NCI-H1694 (cell line): ENCODE measurements at places on chromosomes 16 and 17.

- DNase-seq = no peak
Measured at GRCh38 chr17:47120521-47121095, 68.5 kb downstream of the CDC27 start.

GRCh38 chr16:84597931-84598351 is 19.9 kb downstream of the COTL1 start:
- DNase-seq = no peak

- no peak for DNase-seq
Measured at GRCh38 chr16:22813223-22813947, 577 bp upstream of the HS3ST2 start.

DNA sequence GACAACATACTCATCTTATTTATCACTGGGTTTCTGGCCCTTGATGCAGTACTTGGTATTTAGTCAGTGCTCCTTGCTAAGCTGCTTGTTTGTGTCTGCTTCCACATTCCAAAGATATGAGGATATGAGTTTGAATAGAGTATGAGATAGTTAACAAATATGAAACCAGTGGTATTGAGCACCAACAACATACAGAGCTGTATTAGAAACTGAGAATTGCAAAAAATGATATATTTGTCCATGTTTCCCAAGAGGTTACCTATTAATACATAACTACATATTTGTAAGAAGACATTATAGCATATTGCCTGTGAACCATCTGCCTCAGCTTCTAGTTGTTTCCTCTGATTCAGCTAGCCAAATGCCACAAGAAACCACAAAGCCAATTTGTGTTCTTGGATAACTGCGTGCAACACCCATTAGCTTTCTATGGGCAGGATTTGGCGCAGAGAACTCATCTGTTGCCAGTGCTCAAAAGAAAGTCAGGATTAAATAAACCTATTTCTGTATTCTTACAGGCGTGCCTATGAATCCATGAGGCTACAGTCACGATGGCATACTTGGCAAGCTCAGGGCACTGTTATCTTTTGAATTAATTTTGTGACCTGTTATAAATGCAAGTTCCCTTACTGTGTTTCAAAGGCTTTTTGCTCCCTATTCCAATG is 194.4 kb downstream of the MAP2K6 start:
- no peak for DNase-seq

DNA sequence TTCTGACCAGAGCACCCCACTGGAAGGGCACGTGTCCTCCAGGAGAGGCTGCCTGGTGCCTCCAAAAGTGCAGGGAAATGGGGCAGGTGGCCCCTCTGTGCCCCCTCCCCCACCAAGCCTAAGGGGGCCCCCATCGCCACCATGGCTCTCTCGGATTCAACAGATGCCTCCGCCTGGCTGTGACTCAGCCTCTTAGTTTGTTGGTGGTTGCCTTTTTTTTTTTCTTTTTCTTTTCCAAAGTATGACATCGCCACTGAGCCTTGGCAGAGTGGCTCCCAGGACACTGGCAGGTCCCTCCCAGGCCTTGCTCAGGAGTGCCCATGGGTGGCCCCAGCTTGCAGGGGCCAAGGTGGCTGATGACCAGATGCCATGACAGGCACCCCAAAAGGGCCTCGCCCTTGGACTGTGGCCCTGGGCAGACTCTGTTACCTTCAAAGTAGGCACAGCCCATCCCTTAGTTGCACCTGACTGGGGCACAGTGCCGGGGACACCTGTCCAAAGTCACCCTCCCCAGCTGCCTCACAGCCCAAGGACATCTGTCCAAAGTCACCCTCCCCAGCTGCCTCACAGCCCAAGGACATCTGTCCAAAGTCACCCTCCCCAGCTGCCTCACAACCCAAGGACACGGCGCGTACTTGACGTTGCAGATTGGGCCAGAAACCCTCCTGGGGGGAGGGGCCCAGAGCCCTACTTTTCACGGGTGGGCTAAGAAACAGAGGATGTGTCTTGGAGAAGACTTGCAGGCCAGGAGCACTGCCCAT is 29.6 kb downstream of the NPTX1 start:
- DNase-seq = peak; percentile 35

DNA sequence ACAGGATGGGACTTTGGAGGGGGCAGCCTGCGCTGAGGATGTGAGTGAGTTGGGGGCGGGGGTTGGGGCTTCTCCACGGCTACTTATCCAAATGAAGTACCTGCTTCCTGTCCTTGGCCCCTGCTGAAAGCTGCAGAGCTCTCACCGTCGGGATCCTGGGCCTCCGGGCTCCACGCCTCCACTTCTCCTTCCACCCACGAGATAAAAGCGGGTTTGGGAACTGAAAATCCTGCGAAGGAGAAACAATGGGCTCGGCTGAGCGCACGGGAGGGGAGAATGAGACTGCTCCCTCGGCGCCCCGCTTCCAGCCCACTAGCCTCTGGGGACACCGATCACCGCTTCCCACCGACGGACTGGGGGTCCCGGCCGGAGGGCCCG is 486 bp downstream of the ZNF785 start:
- DNase-seq = no peak

DNA sequence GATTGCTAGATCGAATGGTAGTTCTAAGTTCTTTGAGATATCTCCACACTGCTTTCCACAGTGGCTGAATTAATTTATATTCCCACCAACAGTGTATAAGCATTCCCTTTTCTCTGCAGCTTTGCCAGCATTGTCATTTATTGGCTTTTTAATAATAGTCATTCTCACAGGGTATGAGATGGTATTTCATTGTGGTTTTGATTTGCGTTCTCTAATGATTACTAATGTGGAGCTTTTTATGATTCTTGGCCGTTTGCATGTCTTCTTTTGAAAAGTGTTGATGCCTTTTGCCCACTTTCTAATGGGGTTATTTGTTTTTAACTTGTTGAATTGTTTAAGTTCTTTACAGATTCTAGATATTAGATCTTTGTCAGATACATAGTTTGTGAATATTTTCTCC is 36.5 kb upstream of the BCAS3 start:
- DNase-seq = no peak

- DNase-seq = no peak
Measured at GRCh38 chr17:82444941-82445521, 5.5 kb downstream of the CYBC1 start.

DNA sequence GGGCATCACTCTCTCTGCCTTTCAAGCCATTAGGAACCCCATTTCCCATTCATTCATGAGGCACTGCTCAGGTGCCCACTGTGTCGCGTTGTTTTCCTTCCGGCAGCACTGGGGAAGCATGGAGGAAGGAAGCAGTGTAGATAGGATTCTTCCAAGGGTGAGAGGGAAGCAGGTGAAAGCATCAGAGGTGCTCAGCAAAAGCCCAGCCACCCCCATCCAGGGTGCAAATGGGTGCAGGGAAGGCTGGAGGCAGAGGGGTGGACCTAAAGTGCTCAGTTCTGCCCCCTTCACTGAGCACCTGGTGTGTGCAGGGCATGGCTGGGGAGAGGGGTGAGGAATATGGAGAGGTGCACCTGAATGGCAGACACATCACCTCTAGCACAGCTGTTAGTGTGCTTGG is 3.4 kb upstream of the NXPH3 start:
- DNase-seq = no peak

GRCh38 chr17:44926821-44927525 is 11.7 kb upstream of the GFAP start:
- DNase-seq = no peak

DNA sequence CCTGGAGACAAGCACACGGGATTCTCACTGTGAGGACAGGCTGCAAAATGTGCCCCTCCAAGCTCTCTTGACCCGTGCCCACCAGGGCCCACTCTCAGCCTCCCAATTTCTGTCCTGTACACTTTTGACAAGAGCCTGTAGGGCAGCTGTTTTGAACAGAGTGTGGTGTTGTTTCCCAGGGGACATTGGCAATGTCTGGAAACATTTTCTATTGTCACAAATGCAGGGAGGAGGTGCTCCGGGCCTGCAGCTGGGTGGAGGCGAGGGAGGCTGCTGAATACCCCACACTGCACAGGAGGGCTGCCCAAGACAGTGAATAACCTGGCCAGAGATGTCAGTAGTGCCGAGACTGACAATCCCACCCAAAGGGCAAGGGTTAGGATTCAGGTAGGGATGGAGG is 10.5 kb downstream of the CEP295NL start:
- no peak for DNase-seq

DNA sequence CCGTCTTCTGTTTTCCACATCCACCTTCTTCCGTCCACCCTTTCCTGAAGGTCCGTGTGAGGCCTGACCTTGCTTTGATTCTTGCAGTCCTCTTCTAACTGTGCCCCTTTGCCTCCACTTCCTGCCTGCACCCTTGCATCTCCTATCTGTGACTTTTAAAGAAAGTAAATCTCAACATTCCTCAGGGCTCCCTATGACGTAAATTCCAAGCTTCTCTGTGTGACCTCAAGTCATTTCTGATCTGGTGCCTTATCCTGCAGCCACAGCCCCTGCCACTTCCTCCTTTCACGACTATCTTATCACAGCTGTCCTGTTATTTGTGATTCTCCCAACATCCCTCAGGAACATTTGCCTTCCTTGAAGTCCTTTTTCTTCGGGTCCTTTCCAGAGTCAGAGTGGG is 520.5 kb downstream of the CDH13 start:
- no peak for DNase-seq

DNA sequence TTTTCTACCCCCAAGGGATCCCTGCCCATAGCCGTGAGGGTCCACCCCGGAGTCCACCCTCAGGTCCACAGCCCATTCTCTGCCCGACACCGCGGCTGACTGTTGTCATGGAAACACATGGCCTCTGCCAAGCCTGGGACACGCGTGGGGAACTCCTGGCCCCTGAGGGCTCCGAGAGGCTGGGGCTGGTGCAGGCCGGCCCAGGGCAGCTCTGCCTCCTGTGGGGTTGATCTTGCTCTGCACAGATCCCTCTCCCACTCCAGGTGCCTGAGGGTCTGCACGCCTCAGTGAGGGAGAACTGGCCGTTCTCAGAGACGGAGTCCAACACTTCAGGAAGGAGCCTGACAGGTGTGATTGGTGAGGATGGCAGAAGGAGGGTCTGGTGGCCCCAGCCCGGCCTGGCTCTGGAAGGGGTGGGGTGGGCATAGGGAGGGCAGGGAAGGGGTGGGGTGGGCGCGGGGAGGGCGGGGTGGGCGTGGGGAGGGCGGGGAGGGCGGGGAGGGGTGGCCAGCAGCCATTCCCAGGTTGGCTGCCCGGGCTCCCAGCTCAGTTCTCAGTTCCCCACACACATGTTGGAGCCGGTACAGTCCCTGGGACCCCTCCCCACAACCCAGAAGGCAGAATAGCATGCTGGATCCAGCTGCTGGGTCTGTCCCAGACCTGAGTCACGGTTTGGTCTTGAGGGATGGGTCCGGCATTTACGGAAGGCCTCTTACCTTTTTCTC is 6.4 kb downstream of the MRPL28 start:
- no peak for DNase-seq

DNA sequence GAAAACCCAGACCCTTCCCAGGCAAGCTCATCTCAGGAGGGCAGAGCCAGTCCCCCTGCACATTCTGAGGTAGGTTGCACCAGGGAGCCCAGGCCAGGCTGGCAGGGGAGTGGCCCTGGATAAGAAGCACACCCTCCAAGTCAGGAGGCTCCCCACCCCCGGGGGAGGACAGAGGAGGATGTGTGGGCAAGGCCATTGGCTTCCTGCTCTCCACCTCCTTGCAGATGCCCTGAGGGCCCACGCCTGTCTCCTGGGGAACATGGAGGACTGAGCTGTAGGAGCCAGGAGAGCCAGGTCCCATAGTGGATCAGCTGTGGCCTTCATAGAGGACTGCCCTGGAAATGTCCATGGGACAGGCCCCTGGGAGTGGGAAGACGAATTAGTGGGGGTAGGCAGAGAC is 126.7 kb downstream of the IRF8 start:
- DNase-seq = no peak

- DNase-seq = no peak
Measured at GRCh38 chr17:12081720-12082119, 61.0 kb downstream of the MAP2K4 start.

- DNase-seq = peak; percentile 77
Measured at GRCh38 chr16:3157229-3158025, 22.6 kb downstream of the ZNF213 start.

DNA sequence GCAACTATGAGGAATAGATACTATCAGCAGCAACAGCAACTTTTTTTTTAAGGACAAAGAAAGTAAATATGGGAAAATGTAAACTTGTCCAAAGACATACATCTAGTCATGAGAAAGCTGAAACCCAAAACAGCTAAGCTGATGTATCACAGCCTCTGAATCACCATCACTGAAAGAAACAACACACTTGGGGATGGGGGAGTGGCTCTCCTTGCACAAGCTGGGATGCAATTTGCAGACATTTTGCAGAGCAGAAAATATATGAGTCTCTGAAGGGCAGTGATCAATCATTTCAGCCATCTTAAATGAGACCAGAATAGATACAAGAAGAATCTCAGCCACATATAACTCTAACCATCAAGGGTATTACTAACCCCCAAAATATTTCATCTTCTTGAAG is 79.1 kb downstream of the GRIN2A start:
- no peak for DNase-seq

GRCh38 chr16:28058839-28059589 is 4.5 kb downstream of the GSG1L start:
- no peak for DNase-seq

DNA sequence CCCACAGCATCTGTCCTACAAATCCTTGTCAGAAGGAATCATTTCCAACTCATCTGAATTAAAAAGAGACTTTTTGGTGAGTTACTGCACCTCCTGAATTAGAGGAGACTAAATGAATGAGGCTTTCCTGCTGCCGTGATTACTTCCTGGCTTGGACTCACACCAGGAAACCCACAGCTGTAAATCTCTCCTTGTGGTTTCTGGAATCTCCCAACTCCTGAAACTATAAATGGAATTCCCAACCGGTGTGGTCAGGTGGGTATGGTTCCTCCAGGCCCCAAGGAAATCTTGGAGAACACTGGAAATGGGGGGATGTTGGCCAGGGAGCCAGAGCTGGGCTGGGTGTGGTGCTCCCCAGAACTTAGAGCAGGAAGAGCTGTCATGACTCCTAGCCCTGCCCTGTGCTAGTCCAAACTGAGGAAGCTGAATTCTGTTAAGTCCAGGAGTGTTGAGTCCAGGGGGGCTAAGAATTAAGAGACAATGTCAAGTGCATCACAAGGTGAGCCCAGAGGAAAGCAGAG is 216.4 kb downstream of the GSG1L start:
- no peak for DNase-seq

- DNase-seq = no peak
Measured at GRCh38 chr17:6711681-6712057, 1.5 kb downstream of the SLC13A5 start.

DNA sequence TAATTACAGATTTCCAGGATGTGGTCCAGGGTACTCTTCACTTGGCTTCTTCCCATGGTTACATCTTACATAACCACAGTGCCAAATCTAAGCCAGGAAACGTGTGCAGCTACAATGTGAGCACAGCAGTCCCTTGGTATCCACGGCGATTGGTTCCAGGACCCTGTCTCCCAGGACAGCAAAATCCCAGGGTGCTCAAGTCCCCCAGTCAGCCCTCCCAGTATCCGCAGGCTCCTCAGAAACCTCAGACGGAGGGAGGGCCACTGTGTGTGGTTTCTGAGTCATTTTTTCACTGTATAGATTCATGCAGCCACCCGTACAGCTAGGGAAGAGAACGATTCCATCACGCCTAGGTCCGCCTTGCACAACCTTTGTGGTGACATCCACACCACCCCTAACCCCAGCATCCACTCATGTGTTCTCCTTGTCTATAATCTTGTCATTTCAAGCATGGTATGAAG is 11.1 kb upstream of the ATP2C2 start:
- DNase-seq = no peak
